ENCODE measurements at places on chromosomes 4 and X.

DNA sequence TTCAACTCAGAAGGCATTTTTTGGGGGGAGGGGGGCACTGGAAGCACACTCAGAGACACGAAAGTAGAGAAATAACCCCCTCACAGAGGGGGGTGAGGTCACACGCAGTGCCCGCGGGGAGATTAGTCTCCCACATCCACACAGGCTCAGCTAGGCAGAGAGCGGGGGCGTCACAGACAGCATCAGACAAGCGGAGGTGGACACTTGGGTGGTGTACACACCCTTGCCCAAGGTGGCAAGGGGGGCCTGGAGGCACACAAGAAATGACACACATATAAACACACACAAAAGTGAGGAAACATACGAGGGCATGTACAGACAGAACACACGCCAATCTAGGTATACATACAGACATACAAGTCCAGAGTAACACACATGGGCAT lies 637 bp upstream of the SYN1 start:
- no peak overlapping the region for H3K27ac ChIP-seq
- H3K27me3 ChIP-seq = peaks cover 46% of the 10 kb centered on the region
- H3K4me3 ChIP-seq = no peak overlapping the region
- peaks cover 4% of the 10 kb centered on the region for H3K36me3 ChIP-seq
- H3K4me1 ChIP-seq = peaks cover 19% of the 10 kb centered on the region
- DNase-seq = no peak

DNA sequence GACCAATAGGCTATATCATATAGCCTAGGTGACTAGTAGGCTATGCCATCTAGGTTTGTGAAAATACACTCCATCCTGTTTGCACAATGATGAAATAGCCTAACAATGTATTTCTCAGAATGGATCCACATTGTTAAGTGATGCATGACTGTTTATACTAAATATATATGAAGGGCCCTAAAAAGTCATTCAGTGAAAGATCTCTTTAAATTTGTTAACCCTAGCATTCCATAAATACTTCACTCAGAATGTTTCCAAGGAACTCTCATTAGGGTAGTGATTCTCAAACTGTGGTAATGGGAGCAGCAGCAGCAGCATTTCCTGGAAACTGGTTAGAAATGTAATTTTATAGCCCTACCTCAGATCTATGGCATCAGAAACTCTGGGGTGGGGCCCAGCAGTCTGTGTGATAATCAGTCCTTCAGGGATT lies 74.9 kb downstream of the PRRG1 start:
- no peaks in the 10 kb centered on the region for H3K36me3 ChIP-seq
- no peak for DNase-seq
- no peaks in the 10 kb centered on the region for H3K27me3 ChIP-seq
- H3K27ac ChIP-seq = no peak overlapping the region
- H3K4me3 ChIP-seq = no peak overlapping the region

GRCh38 chrX:149819371-149819770 lies 37.6 kb downstream of the MAGEA9 start:
- peaks cover 13% of the 10 kb centered on the region for H3K27me3 ChIP-seq
- no peak overlapping the region for H3K27ac ChIP-seq
- H3K4me1 ChIP-seq = no peaks in the 10 kb centered on the region

DNA sequence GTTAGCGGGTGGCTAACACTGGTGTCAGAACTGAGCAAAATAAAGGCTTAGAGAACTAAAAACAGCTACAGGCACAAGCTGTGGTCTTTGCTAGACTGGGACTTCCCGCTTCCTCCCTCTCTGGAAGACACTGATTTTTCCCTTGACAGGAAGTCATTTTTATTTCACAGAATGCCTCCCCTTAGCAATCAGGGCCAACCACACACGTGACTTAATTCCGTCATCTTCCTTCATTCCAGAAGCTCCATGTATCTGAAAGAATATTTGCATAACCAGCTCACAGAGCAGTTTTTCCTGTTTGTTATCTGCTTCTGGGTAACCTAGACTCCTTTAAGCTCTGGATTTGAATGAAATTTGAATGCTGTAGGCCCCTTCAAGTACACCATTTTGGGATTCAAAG lies 327.5 kb upstream of the FRG1 start:
- H3K27me3 ChIP-seq = no peaks in the 10 kb centered on the region
- no peak for DNase-seq
- H3K27ac ChIP-seq = no peak overlapping the region
- no peaks in the 10 kb centered on the region for H3K36me3 ChIP-seq
- H3K4me1 ChIP-seq = no peaks in the 10 kb centered on the region

DNA sequence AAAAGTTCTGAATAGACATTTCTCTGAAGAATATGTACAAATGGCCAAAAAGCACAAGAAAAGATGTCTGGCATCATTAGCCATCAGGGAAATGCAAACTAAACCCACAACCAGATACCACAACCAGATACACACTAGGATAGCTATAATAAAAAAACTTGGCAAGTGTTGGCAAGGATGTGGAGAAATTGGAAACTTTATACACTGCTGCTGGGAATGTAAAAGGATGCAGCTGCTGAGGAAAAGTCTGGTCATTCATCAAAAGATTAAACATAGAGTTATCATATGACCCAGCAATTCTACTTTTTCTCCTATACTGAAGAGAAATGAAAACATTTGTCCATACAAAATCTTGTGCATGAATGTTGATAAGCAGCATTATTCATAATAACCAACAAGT lies 92.3 kb downstream of the UCHL1 start:
- H3K36me3 ChIP-seq = no peaks in the 10 kb centered on the region
- no peaks in the 10 kb centered on the region for H3K4me1 ChIP-seq
- no peak overlapping the region for H3K27ac ChIP-seq
- no peaks in the 10 kb centered on the region for H3K27me3 ChIP-seq

- no peak within 1 kb of the TSS for H3K4me3 ChIP-seq
- H3K36me3 ChIP-seq = no peaks in the 10 kb centered on the region
- no peak within 1 kb of the TSS for H3K27ac ChIP-seq
- no peak for DNase-seq
- peaks cover 9% of the 10 kb centered on the region for H3K27me3 ChIP-seq
Observed at GRCh38 chr4:163473576-163473975, at the start of gene TKTL2. TSS of gene TKTL2 (minus strand) at chr4:163473754. CDS start at chr4:163473734, 20 bp downstream.

- DNase-seq = no peak
- H3K4me1 ChIP-seq = peaks cover 55% of the 10 kb centered on the region
- no peaks in the 10 kb centered on the region for H3K27me3 ChIP-seq
- H3K36me3 ChIP-seq = peaks cover 7% of the 10 kb centered on the region
- H3K4me3 ChIP-seq = no peak overlapping the region
Observed at GRCh38 chr4:158778712-158779111, 9.9 kb downstream of the FNIP2 start.

DNA sequence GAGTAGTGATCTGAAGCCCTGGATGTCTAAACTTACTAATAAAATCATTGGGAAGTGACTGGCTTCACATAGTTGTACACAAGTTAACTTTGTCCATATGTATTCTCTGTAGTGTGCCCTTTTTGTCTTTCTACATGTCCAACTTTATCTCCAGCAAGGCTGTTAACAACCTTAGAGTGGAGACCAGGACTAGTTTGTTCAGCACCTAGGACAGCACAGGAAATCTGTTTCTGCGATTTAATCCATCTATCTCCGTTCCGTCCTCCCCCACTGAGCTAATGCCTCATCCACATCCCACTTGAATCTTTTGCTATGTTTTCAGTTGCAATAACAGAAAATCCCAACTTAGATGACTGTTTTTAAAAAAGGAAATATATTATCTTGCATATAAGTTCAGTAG lies 3.4 kb upstream of the ARR3 start:
- no peaks in the 10 kb centered on the region for H3K4me1 ChIP-seq
- H3K27ac ChIP-seq = no peak overlapping the region
- H3K27me3 ChIP-seq = no peaks in the 10 kb centered on the region

- H3K27ac ChIP-seq = no peak overlapping the region
- no peaks in the 10 kb centered on the region for H3K4me1 ChIP-seq
- H3K4me3 ChIP-seq = no peak overlapping the region
Observed at GRCh38 chr4:171288816-171289432, 524.3 kb upstream of the GALNTL6 start.

- H3K4me1 ChIP-seq = peaks cover 66% of the 10 kb centered on the region
- peak overlapping the region; percentile 88 for H3K27ac ChIP-seq
- peaks cover 28% of the 10 kb centered on the region for H3K36me3 ChIP-seq
- H3K4me3 ChIP-seq = peak overlapping the region; percentile 72
Observed at GRCh38 chrX:136767104-136767941, 13.4 kb downstream of the ARHGEF6 start.

GRCh38 chr4:79429113-79429903 lies 21.3 kb upstream of the GK2 start:
- H3K4me1 ChIP-seq = no peaks in the 10 kb centered on the region
- no peak for DNase-seq
- no peaks in the 10 kb centered on the region for H3K36me3 ChIP-seq
- no peak overlapping the region for H3K27ac ChIP-seq

GRCh38 chrX:46715997-46716396 lies 42.9 kb downstream of the SLC9A7 start:
- H3K27ac ChIP-seq = peak overlapping the region; percentile 61
- H3K27me3 ChIP-seq = no peaks in the 10 kb centered on the region
- H3K4me3 ChIP-seq = no peak overlapping the region
- H3K4me1 ChIP-seq = peaks cover 62% of the 10 kb centered on the region
- peaks cover 21% of the 10 kb centered on the region for H3K36me3 ChIP-seq
- no peak for DNase-seq

- H3K4me3 ChIP-seq = no peak overlapping the region
- H3K27me3 ChIP-seq = no peaks in the 10 kb centered on the region
- H3K4me1 ChIP-seq = peaks cover 25% of the 10 kb centered on the region
- peaks cover 23% of the 10 kb centered on the region for H3K36me3 ChIP-seq
Observed at GRCh38 chr4:38958453-38959190, 73.6 kb downstream of the TMEM156 start.

- no peaks in the 10 kb centered on the region for H3K27me3 ChIP-seq
- H3K27ac ChIP-seq = no peak overlapping the region
- H3K36me3 ChIP-seq = no peaks in the 10 kb centered on the region
- no peak for DNase-seq
- no peak overlapping the region for H3K4me3 ChIP-seq
Observed at GRCh38 chrX:138890491-138890890, 179.0 kb upstream of the FGF13 start.

DNA sequence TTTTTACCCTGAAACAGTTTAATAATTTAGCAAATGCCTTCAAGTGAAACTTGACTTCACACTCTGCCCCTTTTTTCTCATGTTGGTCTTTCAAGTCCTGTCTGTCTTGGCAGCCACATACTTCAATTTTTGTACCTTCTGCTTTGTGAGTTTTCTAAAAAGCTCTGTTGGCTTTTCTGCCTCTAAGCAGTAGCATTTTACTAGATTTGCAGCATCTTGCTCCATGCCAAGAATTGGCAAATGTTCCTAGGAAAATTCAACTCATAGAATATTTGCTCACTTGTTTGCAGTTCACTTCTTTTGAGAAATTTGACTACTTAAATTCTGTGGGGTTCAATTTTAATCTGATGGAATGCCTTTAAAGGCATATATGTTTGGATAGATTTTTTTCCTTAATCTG lies 59.2 kb downstream of the FAM47A start:
- no peaks in the 10 kb centered on the region for H3K4me1 ChIP-seq
- DNase-seq = no peak
- H3K4me3 ChIP-seq = no peak overlapping the region
- no peaks in the 10 kb centered on the region for H3K27me3 ChIP-seq
- no peak overlapping the region for H3K27ac ChIP-seq
- H3K36me3 ChIP-seq = no peaks in the 10 kb centered on the region

DNA sequence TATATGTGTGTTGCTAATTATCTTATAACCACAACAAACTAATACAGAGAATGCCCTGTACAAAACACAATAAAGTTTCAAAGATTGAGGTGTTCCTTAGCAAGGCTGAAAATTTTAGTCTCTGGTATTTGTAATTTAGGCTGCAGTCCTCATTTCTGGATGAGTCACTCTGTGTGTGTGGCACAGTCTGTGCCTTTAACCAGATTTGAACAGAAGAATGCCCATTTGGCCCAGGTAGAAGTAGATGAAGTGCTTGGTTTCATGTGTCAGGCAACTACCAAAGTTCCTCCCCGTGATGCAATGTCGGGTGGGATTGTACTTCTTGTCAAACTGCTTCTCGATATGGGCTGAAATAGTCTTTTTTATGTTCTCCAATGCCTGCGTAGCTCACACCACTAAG lies 91.6 kb upstream of the H2AZ1 start:
- H3K4me3 ChIP-seq = no peak overlapping the region
- peaks cover 3% of the 10 kb centered on the region for H3K27me3 ChIP-seq
- H3K27ac ChIP-seq = no peak overlapping the region
- H3K36me3 ChIP-seq = no peaks in the 10 kb centered on the region

DNA sequence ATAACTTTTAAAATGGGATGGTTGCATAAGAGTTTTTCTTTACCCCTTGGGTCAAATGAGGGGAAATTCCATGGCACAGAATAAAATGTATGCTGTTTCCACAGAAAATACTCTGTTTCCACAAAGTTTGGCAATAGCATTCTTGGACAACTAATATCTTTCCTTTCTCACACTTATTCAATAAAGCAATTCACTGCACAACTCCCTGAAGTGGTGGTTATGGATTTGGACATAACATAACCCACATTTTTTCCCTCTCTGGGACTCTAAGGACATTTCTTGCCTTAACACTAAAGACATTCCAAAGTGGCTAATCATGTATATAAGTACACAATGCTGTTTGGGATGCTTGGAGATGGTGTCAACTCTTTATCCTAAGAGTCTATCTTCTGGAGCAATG lies 51.7 kb upstream of the GPM6B start:
- peaks cover 13% of the 10 kb centered on the region for H3K27me3 ChIP-seq
- H3K36me3 ChIP-seq = no peaks in the 10 kb centered on the region
- H3K27ac ChIP-seq = no peak overlapping the region
- no peaks in the 10 kb centered on the region for H3K4me1 ChIP-seq

GRCh38 chrX:142804085-142804484 lies 221.6 kb upstream of the SPANXN4 start:
- H3K36me3 ChIP-seq = no peaks in the 10 kb centered on the region
- H3K4me3 ChIP-seq = no peak overlapping the region
- H3K27me3 ChIP-seq = no peaks in the 10 kb centered on the region

- peaks cover 18% of the 10 kb centered on the region for H3K36me3 ChIP-seq
- DNase-seq = no peak
- no peaks in the 10 kb centered on the region for H3K27me3 ChIP-seq
- no peak overlapping the region for H3K4me3 ChIP-seq
- no peak overlapping the region for H3K27ac ChIP-seq
Observed at GRCh38 chr4:2340272-2341061, 78.0 kb downstream of the ZFYVE28 start.

- peaks cover 21% of the 10 kb centered on the region for H3K36me3 ChIP-seq
- DNase-seq = no peak
- no peaks in the 10 kb centered on the region for H3K27me3 ChIP-seq
- H3K4me3 ChIP-seq = no peak overlapping the region
- peaks cover 15% of the 10 kb centered on the region for H3K4me1 ChIP-seq
Observed at GRCh38 chrX:77622672-77623071, 163.3 kb downstream of the ATRX start.

DNA sequence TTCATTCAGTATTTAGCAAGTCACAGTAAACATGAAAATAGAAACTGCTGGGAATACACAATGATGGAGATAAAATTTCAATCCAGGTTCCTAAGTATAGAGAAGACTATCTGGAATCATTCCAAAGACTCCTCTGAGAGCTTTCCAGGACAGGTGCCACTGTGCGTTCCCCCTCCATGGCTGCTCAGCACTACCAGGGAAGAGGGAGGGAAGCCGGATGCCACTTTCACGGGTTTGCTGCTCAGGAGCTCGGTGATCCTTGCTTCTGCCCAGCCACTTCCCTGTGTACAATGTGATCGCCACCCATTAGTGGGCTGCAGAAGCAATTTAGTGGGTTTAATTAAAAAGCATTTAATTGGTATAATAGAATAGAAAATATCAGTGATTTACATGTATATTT lies 94.5 kb downstream of the FNIP2 start:
- H3K36me3 ChIP-seq = peaks cover 54% of the 10 kb centered on the region
- peaks cover 20% of the 10 kb centered on the region for H3K4me1 ChIP-seq
- no peak for DNase-seq
- no peak overlapping the region for H3K4me3 ChIP-seq
- H3K27me3 ChIP-seq = no peaks in the 10 kb centered on the region

All from activated CD4-positive, alpha-beta memory T cell treated with anti-CD3 and anti-CD28 coated beads, Interleukin-2, amount 10 ng/mL, durations not matched to agents 7 days and 5 days (primary cell).